ENCODE measurements at places on chromosomes 5 and 9.

DNA sequence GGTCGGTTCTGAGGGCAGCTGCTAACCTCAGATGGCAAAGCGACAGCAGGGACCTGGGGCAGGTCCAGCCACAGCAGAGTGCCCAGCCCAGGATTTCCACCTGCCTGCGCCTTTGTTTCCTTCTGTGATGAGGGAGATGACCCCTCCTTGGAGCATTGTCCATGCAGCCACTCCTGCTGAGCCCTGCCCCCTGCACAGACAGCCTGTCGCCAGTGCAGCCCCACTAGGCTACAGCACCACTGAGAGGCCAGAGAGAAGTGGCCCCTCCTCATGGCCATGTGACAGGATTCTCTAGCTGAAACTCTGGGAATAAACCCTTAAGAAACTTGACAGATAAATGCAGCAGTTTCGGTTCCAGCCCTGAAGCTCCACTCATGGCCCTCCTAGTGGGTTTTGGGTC is 10.5 kb upstream of the MRNIP start:
- no peak for DNase-seq

DNA sequence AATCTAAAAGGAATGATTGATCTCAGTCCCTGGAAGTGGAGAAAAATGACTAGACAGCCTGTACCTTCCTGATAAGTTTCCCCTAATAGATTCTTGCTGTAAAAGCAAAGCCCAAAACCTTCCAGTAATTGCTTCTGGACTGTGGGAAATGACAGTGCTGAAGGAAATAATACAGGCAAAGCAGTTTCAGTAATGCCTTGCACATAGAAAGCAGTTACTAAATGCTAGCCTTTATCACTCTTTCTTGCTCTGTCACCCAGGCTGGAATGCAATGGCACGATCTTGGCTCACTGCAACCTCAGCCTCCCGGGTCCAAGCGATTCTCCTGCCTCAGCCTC is 50.3 kb downstream of the MAP1B start:
- no peak for DNase-seq

- no peak for DNase-seq
These were observed 239.2 kb upstream of the KIF2A start for GRCh38 chr5:62066761-62067277.

GRCh38 chr5:111144352-111144930 is 52.3 kb downstream of the WDR36 start:
- no peak for DNase-seq

DNA sequence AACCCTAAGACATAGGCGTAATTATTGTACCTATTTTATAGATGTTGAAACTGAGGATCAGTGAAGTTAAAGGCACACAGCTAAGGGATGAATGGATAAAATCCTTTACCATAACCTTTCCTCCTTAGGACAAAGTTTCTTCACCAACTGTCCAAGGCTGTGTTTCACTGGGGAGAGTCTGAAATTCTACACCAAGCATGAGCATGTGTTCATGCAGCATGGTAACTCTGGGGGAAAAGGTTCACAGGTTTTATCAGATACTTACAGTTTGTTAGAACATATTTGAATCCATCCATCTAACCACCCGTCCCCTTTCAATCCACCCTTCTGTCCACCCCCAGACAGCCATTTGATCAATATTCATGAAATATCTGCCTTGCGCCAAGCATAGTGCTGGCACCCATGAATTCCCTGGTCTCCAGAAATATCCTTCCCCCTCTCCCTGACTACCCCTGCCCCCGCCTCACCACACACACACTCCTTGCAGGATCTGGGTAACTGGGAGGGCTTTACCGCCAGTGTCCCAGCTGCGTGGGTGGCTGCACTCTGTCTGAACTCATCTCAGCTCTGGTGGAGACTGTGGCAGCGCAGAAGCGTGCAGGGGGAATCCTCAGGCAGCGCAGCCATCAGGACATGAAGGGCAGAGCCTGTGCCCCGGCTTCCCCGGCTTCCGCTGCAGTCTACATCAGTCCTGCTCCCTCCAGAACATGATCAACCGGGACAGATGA is 6.3 kb upstream of the KCNIP1 start:
- no peak for DNase-seq

DNA sequence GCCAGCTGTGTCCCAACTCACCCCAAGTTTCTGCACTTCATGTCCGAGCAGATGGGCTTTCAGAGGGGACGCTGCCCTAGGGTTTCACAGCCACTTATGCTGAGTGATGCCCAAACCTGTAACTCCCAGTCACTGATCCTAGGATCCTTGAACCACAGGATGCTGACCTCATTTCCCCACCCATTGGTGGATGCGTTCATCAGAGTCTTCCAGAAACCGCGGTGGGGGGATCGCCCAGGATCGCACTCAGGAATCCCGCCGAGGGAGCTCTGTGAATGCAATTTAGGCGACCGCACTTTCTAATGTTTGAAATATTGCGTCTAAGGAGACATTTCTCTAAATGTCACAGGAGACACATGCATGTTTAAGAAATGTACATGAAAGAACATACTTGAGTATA is 212.3 kb upstream of the IRX4 start:
- no peak for DNase-seq

DNA sequence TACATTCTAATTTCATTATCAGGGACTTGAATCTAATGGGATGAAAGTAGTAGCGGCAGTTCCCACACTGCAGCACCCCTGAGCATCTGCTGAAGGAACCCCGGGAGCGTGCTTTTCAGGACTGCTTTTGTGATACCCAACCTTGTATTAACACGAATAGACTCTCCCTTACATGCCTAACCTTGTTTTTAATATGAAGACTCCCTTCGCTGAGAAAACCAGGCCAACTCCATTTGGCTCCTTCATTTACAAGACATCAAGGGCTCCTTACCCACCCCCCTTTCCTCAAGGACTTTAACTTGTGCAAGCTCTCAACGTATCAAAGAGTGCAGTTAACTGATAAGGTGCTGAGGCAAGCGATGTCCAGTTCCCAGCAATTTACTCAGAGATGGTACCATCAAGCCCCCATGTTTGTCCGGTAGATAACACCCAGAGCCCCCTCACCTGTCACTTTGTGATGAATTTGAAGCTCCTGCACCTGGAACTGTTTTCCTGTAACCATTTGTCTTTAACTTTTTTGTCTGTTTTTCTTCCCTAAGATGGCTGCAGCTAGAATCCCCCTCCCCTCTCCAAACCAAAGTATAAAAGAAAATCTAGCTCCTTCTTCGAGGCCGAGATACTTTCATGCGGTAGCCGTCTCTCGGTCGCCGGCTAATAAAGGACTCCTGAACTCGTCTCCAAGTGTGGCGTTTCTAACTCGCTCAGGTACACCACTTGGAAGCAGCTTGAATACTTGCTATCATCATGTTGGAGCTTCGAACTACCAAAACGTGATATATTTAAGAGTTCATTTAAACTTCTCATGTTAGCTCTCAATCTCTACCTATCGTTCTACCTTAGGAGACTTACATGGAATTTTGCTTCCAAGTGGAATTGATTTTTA is 10.7 kb downstream of the HNRNPH1 start:
- no peak for DNase-seq

GRCh38 chr9:15219546-15219945 is 87.5 kb downstream of the TTC39B start:
- DNase-seq = no peak

GRCh38 chr5:157713830-157714595 is 17.2 kb upstream of the THG1L start:
- DNase-seq = no peak

DNA sequence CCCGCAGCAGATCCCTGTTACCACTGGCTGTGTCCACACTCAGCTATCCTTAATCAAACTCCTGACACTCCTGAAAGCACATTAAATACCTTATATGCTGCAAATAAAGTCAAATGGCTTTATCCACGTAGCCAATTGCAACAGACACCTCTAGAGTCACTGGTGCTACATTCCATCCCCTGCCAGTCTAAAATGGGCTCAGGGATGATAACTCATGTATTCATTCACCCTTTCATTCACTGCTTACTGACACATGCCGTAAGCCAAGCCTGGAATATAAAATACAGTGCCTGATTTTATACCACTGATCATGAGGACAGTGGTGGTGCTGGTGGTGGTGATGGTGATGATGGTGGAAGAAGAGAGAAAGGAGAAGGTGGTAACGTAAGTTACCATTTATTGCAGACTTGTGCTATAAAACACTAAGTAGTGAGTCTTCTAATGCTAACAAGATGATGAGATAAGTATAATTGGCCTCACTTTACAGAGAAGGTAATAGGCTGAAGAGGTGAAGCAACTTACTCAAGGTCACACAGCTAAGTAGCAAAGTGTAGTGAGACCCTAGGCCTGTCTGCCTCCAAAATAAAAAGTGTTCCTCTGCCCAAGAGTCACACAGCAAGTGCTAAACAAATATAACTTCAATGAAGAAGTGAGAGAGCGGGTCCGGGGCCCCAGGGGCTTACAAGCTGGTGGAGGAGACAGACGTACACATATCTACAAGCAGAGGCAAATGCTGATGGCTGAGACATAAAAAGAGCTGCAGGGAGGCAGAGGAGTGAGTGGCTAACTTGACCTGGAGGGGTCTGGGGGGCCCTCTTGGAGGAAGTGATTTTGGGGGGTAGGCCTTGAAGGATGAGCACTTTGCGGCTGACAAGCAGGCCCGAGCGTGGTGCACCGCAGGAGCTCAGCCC is 1.2 kb downstream of the TTLL11 start:
- DNase-seq = no peak

GRCh38 chr5:160618286-160618685 is 196.6 kb downstream of the PTTG1 start:
- no peak for DNase-seq

DNA sequence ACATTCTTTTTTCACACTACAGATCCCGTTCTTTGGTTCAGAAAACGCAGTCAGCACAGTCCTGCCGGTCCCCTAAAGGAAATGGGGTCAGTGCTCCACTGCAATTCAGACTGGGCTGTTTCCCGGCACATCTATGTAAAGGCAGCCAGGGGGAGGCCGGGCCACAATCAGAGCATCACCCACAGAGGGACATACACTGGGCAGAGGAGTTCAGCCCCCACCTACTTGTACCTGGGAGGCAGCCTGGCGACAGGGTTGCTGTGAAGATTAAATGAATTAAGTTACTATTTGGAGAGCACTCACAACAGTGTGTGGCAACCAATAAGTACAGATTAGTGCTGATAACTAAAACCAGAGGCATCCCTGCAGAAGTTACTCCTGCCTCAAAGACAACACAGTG is 4.5 kb downstream of the PTPN3 start:
- DNase-seq = no peak

DNA sequence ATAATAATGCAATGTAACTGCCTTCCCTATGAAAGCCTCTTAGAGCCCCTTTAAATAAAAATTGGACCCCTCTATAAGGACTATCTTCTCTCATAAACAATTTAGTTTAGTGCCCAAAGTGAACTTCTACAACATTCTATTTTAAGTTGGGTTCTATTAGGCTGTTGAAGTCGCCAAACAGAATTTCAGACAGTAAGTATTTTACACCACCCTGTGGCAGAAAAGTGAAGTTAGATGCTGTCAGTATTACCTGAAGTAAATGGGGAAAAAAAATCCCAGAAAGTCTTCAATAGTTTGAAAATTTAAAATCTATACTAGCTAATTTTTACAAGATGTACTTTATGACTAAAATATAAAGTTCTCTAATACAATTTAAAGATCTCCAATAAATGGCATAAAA is 29.5 kb downstream of the CAAP1 start:
- no peak for DNase-seq

DNA sequence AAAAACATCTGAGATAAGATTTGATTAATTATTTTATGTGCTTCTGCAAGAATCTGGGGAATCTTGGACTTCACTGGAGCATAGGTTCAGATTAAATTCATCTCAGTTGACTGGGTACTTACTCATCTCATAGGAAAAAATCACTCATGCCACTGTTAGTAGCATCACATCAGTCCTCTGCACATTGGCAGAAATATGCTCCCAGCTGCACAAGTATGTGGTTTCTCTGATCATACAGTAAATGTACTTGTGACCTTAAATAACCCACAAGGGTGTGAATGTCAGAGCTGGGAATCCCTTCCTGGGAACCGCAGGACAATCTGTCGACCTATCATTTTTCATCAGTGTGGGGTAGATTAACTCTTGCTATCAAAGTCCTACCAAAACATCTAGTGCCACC is 203.7 kb upstream of the SLC24A2 start:
- DNase-seq = no peak

DNA sequence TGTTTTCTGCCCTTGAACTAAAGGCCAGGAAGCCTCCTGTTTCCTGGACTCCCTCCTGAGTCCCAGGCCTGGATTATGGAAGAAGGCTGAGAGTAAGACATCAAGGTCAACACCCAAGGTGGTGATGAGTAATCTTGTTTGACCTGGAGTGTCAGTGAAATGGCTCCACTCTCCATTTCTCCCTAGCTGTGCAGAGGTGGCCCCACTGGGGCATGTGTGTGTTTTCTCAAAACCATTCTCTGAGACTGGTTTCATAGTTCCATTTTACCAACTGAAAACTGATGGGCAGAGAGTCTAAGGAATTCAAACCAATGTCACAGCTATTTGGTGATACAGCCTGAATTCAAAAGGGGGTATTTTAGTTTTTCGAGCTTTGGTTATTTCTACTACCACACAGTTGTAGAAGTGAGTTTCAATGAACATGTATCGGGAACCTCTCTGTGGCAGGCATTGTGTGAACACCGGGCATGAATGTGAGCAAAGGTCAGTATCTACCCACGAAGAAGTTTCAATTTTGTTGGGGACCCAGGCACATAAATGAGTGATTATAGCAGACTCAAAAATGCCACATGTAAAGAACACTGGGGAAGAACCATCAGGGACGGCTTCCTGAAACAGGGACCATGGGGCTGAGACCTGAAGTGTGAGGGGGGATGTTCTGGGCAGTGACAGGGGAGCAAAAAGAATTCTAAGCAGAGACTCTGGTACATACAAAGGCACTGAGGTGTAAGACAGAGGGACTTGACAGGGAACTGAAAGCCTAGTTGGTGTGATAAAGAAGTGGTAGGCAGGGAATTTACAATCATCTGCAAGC is 269.6 kb upstream of the KLF4 start:
- DNase-seq = no peak

GRCh38 chr5:104754311-104754995 is 1191.9 kb upstream of the NUDT12 start:
- no peak for DNase-seq

DNA sequence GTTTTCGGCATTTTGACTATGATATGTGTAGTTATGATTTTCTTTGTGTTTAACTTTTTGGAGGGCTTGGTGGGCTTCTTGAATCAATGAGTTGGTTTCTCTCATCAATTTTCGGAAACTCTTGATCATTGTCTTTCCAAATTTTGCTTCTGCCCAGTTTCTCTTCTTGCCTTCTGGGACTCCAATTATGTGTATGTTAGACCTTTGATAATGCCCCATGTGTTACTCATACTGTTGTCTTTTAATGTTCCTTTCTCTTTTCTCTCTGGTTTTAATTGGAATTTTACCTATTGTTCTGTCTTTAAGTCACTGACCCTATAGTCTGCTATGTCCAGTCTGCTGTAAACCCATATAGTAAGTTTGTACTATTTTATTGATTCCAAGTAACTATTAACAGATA is 41.5 kb downstream of the KCNIP1 start:
- no peak for DNase-seq
